LHCN-M2 (cell line): ENCODE measurements at places on chromosomes 1 and 21. TPM values are rescaled to one million over a fixed set of nuclear protein-coding genes. Genes with fewer than 3 reads are reported as not detected.
A peak's percentile ranks its signal among the peaks of the same experiment; 100 is the strongest.

DNA sequence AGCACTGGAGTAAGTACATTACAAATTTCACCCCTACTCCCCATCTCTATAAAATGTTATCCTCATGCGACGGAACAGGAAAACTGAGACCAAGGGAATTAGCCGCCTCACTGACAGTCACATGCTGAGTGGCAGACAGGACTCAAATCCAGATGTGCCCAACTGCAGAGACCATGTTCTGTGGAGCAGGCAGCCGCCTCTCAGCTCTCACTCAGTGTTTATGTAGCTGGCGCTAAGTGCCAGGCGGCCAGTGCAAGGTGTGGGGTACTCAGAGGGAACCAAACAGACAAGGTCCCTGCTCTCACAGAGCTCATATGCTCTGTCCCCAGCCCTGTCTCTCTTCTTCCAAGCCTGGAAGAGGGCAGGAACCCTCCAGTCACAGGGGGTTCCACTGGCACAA, 5.1 kb downstream of the CAPZB start:
- no peak for DNase-seq

DNA sequence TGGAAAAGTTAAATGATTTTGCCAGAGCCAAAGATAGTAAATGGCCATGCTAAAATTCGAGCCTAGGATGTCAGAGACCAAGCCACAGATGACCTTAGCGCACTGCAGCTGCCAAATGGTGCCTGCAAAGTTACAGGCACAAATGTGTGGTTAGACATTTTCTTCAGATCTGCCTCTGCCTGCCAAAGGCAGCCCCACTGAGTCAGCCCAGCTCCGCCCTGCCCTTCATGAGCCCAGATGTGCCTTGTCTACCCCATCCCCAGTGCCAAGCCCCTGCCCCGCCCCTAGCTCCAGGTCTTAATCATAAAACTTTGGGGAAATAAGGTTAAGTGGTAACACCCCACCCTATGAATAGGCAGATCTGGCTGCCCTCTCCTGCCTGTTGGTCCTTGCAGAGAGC, 105.9 kb downstream of the DTL start:
- peak; percentile 43 for DNase-seq

- DNase-seq: peak; percentile 66
These were observed 4.9 kb upstream of the ABCA4 start for GRCh38 chr1:94125551-94126514.

- peak; percentile 13 for DNase-seq
These were observed 420.4 kb upstream of the BEND5 start for GRCh38 chr1:49197081-49197480.

- no peak for DNase-seq
These were observed 100.7 kb upstream of the GFI1 start for GRCh38 chr1:92587445-92587844.

AMY1C gene
- total RNA-seq: not detected in 2 replicates

SRGAP2C gene
- 7.4 and 9.2 TPM in 2 replicates for total RNA-seq

ESRRG gene
- 0.23 TPM in 1 of 2 replicates, not detected in the other for total RNA-seq
